ENCODE measurements at places on chromosomes 7 and 10.

GRCh38 chr7:96179341-96179740 lies 142.6 kb downstream of the SLC25A13 start:
- DNase-seq: no peak

DNA sequence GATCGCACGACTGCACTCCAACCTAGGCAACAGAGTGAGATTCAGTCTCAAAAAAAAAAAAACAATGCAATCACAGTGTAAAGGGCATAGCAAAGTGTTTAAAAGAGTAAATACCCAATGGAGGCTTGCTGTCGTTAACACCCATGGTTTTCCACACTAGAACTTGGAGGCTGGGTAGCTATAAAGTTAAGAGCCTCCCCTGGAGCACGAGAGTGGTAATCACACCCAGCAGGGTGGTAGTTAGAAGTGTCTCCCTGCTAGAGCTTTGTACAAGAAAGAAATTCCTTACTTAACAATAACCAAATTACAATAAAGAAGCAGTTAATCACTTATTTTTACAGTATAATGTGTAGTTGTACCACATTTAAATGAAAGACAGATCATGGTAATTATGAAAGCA lies 1078.9 kb downstream of the NRG3 start:
- no peak for DNase-seq

GRCh38 chr10:18233775-18234174 lies 93.6 kb downstream of the CACNB2 start:
- DNase-seq: no peak

DNA sequence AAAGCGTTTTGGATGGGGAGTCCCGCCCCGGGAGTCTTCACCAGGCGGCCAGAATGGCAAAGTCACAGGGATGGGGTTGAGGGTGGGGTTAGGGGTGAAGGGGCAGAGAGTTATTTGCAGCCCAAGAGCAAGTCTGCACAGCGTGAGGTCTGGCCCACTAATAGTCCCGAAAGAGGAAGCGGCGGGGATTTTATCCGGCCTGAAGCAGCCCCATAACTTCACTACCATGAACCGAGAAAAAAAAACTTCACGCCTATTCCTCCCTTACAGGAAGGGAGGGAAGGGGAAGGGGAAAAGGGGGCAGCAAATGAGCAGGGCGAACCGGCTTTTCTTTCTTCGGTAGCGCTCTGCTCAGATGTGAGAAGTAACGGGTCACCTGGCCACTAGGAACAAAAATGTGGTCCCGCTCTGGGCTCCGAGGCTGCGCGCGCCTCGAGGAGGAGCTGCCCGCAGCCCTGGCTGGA lies 712 bp downstream of the ITPRIP start:
- no peak for DNase-seq

GRCh38 chr10:78378192-78378591 lies 344.5 kb downstream of the RPS24 start:
- DNase-seq: no peak

DNA sequence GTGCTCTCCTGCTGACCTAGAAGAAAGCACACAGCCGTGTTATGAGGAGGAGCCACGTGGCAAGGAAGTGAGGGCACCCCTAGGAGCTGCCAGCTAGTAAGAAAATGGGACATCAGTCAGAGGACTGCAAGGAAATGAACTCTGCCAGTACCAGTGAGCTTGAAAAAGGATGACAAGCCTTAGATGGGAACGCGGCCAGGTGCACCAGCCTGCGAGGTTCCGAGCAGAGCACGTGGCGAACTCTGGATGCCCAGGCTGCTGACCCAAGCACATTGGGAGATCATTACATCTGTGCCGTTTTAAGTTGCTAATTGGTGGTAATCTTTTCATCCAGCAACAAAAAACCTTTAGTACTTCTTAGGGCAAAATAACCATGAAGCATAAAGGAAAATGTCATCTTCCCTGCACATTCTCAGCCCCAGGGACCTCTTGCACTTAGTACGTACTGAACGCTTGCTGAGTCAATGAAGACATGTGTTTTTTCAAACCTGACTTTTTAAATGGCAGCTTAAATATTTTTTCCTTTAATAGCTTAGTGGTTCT lies 69.4 kb downstream of the AMZ1 start:
- no peak for DNase-seq

- no peak for DNase-seq
These were observed 69.8 kb downstream of the MET start for GRCh38 chr7:116741625-116742316.

GRCh38 chr7:66958538-66959350 lies 36.6 kb downstream of the SBDS start:
- no peak for DNase-seq

DNA sequence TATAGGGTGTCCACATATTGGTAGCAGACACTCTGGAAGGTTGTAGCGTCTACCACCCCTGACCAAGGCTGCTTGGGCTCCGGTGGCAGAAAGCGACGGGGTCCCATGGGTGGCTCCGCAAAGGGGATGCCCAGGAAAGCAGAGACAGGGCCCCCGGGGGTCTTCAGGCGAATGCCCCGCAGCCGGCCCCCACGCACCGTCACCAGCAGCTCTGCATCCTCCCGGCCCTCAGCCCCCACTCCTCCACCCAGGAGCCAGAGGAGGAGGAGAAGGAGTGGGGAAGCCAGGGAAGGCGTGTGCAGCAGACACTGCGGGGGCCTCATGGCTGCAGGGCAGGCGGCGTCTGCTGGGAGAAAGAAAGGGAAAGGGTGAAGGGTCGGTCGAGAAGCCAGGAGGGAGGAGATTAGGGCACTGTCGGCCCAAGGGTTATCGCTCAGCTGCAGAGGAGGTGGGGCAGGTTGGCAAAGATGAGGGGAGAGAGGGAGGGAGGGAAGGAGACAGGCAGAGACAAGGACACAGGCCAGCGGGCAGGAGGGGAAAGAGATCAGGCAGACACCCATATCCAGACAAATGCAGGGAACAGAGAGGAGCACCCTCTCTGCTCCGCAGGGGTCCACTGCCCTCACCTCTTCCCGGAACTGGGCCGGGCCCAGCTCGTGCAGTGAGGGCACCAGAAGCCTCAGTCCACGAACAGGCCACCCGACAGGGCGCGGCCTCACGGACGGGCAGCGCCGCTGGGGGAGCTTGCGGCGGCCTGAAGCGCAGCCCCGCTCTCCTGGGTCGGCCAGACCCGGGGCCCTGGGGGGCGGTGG lies 1.6 kb downstream of the ACHE start:
- no peak for DNase-seq

GRCh38 chr10:95312257-95312656 lies 21.5 kb upstream of the PDLIM1 start:
- no peak for DNase-seq

GRCh38 chr10:124704428-124705380 lies 39.5 kb downstream of the FAM53B start:
- DNase-seq: no peak

DNA sequence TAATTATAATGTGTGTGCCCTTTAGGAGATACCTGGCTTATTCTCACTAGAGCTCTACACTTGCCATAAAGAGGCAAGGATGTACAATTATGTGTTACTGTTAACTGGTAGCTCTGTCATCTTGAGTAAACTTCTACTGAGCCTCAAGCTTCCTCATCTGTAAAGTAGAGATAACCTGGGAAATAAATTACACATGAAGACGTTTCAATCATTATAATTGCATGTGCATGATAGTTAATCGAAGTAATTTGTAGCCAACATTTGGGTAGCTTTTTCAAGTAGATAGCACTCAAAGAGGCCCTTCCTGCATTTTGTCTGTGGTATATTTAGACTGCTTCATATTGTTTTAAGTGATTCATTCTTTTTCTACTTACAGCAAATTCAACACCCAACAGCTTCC lies 2.4 kb downstream of the CCT6A start:
- no peak for DNase-seq

DNA sequence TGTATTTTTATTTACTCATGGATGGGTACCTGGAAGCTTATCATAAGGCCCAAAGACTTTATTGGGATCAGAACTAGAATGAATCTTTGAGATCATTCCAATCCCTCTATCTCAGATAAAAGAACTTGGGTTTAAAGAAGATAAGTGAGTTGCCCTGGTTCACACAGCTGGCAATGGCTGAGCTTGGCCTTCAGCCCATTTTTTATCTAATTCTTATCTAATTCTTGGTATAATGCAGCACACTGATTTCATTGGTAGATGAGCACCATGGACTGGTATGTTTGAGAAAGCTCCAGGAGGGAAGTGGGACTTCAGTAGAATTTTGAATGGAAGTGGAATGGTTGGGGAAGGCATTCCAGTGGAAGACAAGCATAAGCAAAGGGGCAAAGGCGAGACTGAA lies 558.9 kb downstream of the REEP3 start:
- no peak for DNase-seq

- DNase-seq: no peak
These were observed 3.7 kb downstream of the TMEM225B start for GRCh38 chr7:99601656-99602310.

- DNase-seq: no peak
These were observed 50.4 kb downstream of the RBM33 start for GRCh38 chr7:155694851-155695250.

DNA sequence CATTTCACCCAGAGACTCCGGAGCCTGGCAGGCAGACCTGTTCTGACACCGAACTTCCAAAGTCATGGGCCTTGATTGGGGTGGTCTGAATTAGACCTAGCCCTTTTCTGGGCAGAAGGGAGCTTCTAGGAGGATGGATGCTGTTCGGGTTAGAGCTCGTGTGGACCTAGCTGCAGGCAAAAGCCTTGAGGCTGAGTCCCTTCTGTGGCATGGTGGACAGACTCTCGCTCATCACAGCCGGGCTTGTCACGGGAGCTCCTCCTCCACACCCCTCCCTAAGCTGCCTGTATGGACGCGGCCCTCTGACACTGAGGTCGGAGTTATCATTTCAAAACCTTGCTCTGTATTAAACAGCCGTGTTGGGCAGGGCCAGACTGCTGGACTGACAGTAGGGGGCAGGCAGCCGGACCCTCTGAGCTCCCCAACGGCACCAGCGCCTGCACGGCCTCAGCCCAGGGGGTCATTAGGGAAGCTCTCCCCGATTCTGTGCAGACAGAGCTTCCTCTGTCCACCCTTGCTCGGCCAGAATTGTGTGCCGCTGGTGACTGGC lies 2.2 kb downstream of the IRF5 start:
- DNase-seq: no peak

- no peak for DNase-seq
These were observed 3.1 kb upstream of the ETV1 start for GRCh38 chr7:13992596-13992964.

DNA sequence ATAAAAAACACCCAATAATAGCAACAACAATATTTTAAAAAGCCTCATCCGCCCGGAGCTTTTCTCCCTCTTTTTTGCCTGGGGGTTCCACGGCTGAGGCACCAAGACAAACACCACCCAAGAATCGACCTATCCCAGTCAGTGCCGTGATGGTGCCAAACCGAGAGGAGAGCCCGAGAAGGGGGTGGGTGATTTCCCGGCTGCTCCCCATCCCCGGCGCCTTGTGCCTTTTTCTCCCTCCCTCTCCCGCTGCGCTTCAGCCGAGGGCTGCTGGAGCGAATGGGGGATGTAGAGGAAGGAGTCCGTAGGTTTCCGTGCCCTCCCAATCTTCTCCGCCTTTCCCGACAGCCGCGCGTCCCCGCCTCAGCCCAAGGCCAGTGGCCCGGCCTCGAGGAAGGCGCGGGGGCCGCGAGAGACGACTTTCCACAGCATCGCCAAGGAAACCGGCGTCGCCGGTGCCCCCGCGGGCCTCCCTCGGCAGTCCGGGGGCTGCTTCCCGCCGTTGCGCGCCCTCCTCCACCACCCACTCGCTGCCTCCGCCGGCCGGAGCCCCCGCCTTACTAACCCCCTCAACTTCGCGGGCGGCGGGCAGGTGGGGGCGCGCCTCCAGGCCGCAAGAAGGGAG lies 1.3 kb downstream of the EGR2 start:
- DNase-seq: peak; percentile 44

- no peak for DNase-seq
These were observed 353.4 kb downstream of the CCSER2 start for GRCh38 chr10:84681781-84682180.

DNA sequence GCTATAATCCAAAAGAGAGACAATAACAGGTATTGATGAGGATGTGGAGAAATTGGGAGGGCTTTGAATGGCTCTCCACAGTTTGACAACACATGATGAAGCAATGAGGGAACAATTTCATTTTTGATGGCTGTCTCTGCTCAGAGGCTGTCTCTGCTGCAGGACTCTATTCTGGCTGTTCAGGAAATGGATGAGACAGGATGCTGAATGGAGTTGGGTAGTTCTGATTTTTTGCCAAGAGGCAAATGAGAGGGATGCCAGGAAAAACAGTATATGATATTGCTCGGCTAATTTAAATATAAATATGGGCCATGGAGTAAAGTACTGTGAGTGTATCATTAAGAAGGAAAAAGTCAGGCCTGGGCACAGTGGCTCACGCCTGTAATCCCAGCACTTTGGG lies 16.8 kb downstream of the APBB1IP start:
- no peak for DNase-seq

DNA sequence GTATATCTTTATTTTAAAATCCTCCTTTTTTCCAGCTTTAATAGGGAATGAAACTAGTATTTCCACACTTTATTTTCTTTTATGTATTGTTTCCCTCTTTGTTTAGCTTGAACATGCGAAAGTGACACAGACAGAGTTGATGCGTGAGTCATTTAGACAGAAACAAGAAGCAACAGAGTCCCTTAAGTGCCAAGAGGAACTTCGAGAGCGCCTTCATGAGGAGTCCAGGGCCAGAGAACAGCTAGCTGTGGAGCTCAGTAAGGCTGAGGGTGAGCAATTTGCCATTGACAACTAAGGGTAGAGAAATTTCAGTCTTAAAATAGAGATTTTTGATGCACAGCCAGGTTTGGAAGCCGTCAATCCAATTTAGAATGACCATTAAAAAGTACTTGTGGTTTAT lies 73.1 kb downstream of the CYP51A1 start:
- DNase-seq: no peak

DNA sequence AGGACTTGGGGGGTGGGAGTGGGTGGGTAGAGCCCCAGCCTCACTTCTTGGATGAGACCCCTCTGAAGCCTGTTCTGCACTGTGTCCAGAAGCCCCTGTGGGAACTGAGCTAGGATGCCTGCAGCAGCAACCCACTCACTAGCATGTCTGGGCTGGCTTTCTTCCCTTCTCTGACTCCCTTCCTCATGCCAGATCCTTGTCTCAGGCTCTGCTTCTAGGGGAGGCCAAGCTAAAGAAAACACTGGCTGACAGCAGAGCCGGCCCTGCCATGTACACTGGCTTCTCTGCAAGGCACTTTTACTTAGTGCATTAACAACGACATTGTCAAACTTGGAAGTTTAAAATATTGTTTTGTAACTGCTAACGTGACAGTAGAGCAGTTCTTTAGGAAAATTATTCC lies 50.2 kb downstream of the ARHGAP22 start:
- no peak for DNase-seq

- no peak for DNase-seq
These were observed 56.9 kb downstream of the NEUROG3 start for GRCh38 chr10:69516316-69516715.

DNA sequence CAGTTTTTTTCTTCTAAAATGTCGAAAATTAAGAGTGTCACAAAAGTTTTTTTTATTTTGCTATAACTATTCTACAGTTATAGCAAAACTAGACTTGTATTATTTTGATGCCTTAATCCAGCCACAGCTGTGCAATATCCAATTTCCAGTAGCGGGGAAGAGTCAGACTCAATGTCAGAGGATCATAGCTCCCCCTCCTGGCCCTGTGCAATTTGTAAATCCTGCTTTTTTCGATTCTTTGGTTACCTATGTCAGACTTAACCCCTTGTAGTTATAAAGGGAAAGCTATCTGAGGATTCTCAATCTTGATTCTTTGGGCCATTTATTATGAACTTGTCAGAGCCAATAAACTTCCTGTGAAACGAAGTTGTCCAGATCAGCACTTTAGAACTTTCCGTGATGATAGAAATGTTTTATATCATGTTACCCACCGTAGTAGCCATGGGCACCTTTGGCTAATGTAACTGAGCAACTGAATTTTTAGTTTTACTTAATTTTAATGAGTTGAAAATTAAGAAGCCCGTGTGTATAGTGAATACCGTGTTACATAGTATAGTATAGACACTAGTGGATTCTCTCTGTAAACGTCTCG lies 87.7 kb upstream of the PRKCQ start:
- DNase-seq: no peak
